Kidney capillary endothelial cell (primary cell): ENCODE measurements at places on chromosomes 2 and 18.
A peak's percentile ranks its signal among the peaks of the same experiment; 100 is the strongest.

- DNase-seq, result no peak
Observed at GRCh38 chr18:35410561-35410960, 33.4 kb upstream of the ZNF396 start.

- DNase-seq, result no peak
Observed at GRCh38 chr2:153106802-153107477, 371.6 kb downstream of the RPRM start.

DNA sequence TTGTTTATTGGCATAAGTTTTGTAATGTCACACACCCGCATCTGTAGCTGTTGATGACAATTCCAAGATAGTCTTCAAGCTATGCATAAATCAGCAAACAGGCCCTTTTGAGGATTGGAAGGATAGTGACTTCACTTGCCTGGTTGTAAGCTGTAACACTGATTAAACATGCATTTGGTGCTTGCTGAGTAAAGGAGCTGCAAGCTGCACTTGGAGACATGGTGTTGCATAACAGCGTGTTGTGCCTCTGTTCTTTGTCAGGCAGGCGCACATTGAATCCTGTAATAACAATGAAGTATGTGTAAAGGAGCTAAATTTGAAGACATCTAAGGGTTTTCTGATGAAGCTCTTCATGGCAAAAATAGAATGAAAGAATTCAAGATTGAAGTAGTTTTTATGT, 68.7 kb upstream of the TTC27 start:
- no peak for DNase-seq

DNA sequence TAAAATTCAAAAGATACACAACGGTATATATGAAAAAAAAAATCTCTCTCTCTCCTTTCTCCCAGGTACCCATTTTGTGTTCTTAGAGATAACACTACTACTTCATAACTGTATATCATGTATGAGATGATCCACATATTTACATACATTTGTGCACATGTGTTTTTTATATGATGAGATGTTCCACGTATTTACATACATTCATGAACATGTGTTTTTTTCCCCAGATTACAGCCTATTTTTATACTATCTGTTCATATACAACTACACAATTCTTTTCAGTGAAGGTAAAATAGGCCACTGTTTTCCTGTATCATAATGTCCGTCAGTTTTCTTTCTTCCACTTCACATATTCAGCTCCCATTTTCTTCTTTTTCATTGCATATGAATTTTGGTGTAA, 808.9 kb downstream of the LRRTM4 start:
- no peak for DNase-seq

DNA sequence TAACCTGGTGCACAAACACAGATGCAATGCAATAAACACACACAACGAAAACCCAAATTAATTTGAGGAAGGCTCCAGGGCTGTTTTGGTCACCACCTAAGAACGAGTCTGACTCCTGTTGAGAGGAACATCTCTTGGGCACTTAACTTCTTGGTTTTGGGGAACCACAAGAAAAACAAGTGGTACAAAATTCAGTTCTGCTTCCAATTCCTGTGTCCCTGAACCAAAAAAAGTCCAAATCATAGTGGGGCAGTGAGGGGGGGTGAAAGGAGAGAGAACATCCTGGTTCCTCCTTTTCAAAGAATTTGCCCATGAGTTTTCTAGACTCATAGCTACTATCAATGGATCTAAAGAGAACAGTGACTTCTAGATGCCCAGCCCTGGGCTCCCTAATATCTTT, 143.6 kb downstream of the COL4A4 start:
- DNase-seq, result no peak

DNA sequence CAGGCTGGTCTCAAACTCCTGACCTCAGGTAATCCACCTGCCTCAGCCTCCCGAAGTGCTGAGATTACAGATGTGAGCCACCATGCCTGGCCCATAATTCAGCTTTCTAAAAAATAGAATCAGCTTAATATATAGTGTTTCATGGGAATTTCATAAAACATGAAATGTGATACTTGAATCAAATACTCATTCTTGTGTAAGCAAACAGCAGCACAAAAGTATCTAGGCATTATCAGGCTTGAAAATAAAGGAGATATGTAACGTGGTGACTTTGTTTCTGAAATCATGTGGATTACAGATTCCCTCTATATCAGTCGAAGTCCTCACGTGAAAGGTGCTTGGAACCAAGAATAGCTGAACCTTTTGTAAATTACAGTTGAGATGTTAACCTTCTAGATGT, 229.1 kb downstream of the FHOD3 start:
- DNase-seq, result no peak

DNA sequence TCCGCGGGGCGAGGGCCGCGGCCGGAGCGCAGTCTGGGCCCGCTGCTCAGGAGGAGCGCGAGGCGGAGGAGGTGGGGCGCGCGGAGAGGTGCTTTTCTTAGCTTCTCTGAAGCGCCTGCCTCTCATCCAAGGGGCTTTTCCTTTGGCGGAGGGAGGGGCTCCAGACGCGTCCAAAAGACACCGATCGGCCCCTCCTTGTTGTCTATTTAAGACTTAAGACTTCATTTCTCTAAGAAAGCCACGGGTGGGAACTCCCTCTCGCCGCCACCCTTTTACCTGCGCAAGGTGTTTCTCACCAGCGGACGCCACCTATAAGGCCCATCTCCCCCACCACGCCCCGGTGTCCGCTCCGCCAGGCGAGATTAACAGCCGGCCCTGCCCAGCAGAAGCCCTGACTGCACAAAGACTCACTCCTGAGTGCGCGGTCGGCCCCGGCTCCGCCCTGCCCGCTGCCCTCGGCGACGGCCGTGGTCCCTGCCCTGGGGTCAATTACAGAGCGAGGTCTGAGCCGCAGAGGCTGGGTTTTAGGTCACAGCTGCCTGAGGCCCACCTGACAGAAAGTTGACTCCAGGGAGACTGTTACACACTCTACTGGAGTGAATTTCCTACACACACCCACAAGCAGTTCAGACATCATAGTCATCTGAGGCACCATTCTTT, at the start of gene DSC2:
Gene DSC2 (minus strand): TSS at position 397 of the 660 bp plus-strand sequence. CDS start 450 bp downstream, outside the sequence.
- no peak for DNase-seq

DNA sequence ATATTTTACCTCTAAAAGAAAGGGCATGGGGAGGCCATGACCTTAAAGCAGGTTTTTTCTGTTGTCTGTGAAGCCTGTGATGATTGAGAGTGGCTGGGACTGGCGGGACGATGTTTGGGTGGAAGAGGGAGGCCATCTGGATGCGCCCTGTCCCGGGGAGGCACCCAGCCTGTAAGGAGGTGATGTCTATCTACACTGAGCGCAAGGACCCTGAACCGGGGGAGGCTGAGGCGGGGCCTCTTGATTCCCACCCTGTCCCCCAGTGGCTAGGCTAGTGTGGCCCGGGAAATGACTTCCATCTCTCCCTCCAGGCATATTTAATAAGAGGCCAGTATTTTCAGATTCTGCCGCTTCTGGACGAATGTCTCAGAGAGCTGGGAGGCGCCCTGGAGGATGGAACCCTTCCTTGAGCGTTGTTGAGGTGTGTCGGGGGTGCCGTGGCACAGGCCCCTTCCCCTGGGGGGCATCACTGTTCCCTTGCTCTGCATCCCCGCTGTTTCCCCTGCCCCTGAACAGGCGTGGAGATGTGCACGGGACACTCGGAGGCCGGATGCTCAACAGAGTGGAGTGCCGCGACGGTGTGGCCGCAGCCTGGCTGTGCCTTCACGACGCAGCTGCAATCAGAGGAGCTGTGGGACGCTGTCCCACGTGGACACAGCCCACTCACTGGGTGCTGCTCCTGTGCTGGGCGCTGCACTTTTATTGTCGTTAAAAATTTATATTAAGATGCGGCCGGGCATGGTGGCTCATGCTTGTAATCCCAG, 185.4 kb downstream of the LDLRAD4 start:
- no peak for DNase-seq

DNA sequence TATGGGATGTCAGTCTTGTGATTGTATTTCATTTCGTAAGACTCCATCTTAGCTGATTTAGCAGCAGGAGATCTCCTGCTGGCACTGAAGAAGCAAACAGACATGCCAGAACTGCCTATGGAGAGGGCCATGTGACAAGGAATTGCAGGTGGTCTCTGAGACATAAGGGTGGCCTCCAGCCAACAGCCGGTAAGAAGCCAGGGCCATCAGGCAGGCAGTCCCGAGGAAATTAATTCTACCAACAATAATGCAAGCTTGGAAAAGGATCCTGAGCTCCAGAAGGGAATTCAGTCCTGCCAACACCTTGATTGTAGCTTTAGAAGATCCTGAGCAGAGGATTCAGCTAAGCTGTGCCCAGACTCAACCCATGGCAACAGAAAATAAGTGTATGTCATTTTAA, 87.1 kb upstream of the DNAJC10 start:
- no peak for DNase-seq

DNA sequence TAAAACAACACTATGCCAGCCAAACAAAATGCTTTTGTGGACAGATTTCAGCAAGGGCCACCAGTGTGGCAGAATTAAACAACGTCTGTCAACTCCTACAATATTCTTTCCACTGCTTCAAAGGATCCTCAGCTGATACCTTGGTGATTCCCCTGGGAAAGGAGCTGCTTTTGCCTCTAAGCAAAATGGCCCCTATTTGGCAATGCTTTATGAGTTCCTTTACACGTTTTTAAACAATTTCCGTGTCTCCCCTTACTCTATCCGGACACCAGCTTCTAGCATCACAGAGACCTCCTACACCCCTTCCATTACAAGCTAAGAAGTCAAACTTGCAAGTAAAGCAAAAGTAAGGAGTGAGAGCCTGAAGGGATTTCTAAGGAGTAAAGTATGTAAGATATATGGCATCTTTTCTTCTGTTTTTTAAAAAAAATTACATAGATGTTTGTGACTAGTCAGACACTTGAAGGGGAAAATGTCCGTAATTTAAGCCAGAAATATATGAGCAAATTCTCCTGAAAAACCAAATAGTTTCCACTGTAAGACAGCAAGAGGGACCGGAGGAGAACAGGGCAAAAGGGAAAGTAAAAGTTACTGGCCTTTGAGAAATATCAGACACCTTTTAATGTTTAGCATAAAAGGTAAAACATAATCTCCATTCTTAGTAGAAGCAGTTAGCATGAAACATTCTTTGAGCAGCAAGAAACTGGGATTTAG, 1.9 kb downstream of the SOS1 start:
- peak; percentile 15 for DNase-seq

DNA sequence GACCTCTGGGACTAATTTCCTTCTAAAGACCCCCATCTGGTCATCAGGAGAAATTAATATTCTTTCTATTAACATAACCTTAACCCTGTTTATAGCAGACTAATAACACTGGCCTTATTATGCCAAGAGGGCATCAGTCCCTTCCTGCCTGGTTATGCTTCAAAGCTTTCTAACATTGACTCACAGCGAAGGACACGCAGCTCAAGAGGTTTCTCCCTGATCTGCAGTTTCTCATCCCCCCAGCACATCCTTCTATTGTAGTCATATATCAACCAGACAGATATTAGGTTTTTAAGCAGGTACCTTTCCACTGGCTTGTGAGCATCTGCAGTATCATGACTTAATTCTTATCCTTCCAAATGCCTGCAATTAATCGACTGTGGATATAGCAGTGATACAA, 100.0 kb upstream of the CXCR4 start:
- peak; percentile 13 for DNase-seq

DNA sequence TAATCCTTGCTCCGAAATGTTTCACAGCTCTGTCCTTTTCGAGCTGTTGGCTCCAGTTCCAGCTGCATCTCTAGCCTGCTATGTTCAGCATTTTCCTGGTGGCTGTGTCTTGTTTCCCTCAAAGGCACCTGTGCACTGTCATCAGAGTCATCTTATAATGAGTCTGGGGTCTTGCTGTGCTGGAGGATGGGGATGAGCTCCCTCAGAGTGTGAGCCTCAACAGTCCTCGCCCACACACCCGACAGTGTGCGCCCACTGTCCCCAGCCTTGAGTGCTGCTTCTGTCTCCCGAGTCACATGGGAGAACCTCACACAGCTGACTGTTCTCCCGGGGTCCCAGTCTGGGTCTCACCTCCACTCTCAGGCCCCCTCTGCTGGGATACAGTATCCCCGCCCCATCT, 25.4 kb downstream of the SPP2 start:
- DNase-seq, result no peak

DNA sequence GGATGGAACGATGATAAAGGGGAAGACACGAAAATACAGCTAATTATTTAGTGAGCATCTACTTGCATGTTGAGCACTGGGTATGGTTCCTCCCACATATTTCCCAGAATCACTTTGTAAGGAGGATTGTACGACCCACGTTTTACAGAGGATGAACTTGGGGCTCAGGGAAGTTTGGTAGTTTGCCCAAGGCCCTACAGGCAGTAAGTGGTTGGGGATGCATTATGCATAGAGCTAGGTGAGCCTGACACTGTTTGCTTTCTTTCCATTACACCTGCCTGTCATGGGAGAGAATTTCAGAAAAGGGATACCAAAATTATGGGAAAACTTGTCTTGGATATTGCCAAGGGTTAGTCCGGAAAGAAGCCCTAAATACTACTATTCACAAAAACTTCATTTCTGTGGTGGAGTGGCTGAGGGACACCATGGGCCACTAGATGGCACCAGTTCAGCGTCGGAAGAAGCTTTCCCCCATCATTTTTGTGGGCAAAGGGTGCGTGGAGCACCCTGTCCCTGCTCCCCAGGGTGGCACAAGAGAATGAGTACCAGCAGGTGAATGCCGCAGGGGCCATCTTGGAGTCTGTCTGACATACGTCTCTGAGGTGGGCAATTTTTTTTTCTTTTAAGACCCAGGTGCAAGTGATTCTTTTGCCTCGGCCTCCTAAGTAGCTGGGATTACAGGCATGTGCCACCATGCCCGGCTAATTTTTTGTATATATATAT, 23.5 kb upstream of the C18orf32 start:
- no peak for DNase-seq

- DNase-seq, result no peak
Observed at GRCh38 chr2:176852667-176853066, 359.9 kb upstream of the HNRNPA3 start.

GRCh38 chr2:115427436-115427835, 985.0 kb downstream of the DPP10 start:
- no peak for DNase-seq

- no peak for DNase-seq
Observed at GRCh38 chr2:149388120-149388816, 57.9 kb downstream of the LYPD6 start.

DNA sequence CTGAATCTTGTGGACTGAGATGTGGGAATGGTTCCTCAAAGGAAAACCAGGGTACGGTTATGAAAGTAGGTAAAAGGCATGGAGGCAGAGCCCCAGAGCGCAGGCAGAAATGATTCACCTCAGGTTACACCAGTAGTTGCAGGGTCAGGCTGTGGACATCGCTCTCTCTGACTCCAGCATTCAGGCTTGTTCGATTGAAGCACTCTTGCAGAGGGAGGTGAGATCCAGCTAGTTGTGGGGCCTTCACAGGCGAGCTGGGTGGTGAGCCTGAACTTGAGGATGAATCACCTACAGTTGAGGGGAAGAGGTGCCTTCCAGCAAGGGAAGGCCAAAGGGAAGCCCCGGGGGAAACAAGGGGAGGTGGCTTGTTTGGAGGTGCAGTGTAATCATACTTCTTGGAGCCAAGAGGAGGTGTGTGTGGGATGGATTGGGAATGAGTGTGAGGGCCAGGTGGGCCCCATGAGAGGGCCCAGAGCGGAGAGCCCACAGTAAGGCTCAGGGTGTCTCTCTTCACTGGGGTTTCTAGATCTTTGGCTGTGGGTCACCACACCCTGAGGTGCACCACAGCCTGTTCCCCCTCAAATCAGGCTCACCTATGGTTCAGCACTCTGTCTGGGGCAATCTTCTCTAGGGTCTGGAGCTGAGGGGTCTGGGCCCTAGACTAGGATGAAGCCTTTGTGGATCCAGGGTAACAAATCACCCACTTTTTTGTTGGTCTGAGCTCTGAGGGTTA, 48.5 kb upstream of the MCFD2 start:
- no peak for DNase-seq
